ENCODE measurements at places on chromosomes 6 and 20. TPM values are rescaled to one million over a fixed set of nuclear protein-coding genes. Genes with fewer than 3 reads are reported as not detected.

The BTN2A1 gene
- total RNA-seq, result 6.1 TPM

The PPP1R14C gene
- total RNA-seq, result 26.3 TPM

The CLVS2 gene
- total RNA-seq, result not detected

The ALDH8A1 gene
- total RNA-seq, result 0.14 TPM

The ABHD16B gene
- not detected for total RNA-seq

All from epithelial cell of proximal tubule (primary cell).